Heart left ventricle (tissue), 16 donors: ENCODE measurements at places on chromosomes 16 and 17. TPM values are rescaled to one million over a fixed set of nuclear protein-coding genes. Genes with fewer than 3 reads are reported as not detected.
A peak's percentile ranks its signal among the peaks of the same experiment; 100 is the strongest.

DNA sequence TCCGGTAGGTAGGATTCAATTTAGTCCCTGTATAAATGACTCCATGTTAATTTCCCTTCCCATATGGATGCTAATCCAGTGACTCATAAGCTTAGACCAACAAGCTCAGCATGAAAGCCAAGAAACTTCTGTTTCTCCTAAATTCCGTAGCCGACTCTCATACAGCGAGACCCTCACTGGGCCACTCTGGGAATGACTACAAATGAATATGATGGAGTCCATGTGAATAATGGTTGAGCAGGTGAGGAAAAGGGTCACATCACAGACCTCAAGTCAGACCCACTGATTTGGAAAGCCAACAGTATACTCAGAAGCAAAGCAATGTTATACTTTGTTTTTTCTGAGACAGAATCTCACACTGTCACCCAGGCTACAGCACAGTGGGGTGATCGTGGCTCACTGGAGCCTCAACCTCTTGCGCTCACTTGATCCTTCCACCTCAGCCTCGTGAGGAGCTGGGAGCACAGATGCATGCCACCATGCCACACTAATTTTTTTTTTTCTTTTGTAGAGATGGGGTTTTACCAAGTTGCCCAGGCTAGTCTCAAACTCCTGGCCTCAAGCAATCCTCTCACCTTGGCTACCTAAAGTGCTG lies 14.6 kb downstream of the RSL1D1 start:
- H3K27ac ChIP-seq = no peak overlapping the region
- H3K4me1 ChIP-seq = no peaks in the 10 kb centered on the region
- H3K27me3 ChIP-seq = no peaks in the 10 kb centered on the region
- no peak overlapping the region for H3K4me3 ChIP-seq

DNA sequence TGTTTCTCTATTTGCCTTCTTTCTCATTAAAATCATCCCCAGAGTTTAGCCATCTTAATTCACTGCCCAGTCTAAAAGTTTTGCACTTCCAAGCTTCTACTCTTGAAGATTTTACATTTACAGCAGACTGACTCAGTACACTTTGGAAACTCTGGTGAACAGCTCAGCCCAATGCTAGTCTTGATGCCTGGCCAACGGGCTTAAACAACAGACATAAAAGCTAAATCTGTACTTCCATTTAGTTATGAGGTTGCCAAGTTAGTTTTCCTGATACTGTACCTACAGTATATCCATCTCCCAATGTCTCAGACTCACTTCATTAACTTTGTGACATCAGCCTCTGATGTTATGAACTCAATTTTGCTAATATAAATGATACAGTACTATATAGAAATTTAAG lies 891.8 kb upstream of the SOX9 start:
- H3K4me1 ChIP-seq = no peaks in the 10 kb centered on the region
- H3K36me3 ChIP-seq = no peaks in the 10 kb centered on the region
- DNase-seq = no peak
- no peaks in the 10 kb centered on the region for H3K27me3 ChIP-seq
- H3K27ac ChIP-seq = no peak overlapping the region

DNA sequence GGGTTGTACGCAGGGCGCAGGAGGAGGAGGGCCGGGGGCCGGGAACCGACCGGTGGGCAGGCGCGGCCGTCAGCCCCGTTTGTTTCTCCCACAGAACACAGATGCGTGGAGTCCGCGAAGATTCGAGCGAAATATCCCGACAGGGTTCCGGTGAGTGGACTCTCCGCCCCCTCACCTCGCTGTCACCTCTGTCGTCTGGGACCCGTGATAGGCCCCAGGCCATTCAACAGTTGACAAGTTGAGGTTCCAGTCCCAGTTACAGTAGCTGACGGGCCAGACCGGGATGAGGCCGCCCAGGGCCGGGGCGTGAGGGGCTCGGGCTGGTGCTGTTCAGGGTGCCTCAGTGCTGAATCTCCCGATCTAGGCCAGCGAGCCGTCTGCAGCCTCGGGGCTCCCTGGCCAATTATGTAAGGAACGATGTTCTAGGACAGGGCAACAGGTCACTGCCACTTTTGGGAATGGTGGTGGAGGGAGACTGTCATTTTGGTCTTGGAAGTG lies 628 bp downstream of the GABARAPL2 start:
- no peaks in the 10 kb centered on the region for H3K27me3 ChIP-seq
- H3K4me1 ChIP-seq = peaks cover 59% of the 10 kb centered on the region
- H3K27ac ChIP-seq = peak overlapping the region; percentile 84
- peaks cover 37% of the 10 kb centered on the region for H3K36me3 ChIP-seq

DNA sequence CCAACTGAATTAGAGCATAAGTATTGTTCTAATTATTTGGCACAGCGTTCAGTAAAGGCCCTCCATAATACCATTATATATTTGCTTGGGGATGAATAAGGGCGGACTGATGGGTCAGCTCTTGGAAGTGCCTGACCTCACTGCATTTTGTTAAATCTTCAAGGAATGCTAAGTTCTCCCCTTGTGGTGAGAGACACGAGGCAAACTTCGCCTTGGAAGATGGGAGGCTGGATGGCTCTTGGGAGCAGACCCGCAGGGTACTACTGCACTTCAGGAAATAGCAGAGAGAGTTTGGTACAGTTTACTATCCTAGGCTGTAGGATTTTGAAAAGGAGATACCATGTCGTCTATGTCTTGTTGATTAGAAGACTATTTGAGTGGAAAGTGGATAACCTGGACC lies 87.0 kb upstream of the RPRML start:
- no peak overlapping the region for H3K27ac ChIP-seq
- no peaks in the 10 kb centered on the region for H3K27me3 ChIP-seq
- H3K36me3 ChIP-seq = no peaks in the 10 kb centered on the region
- peaks cover 5% of the 10 kb centered on the region for H3K4me1 ChIP-seq

DNA sequence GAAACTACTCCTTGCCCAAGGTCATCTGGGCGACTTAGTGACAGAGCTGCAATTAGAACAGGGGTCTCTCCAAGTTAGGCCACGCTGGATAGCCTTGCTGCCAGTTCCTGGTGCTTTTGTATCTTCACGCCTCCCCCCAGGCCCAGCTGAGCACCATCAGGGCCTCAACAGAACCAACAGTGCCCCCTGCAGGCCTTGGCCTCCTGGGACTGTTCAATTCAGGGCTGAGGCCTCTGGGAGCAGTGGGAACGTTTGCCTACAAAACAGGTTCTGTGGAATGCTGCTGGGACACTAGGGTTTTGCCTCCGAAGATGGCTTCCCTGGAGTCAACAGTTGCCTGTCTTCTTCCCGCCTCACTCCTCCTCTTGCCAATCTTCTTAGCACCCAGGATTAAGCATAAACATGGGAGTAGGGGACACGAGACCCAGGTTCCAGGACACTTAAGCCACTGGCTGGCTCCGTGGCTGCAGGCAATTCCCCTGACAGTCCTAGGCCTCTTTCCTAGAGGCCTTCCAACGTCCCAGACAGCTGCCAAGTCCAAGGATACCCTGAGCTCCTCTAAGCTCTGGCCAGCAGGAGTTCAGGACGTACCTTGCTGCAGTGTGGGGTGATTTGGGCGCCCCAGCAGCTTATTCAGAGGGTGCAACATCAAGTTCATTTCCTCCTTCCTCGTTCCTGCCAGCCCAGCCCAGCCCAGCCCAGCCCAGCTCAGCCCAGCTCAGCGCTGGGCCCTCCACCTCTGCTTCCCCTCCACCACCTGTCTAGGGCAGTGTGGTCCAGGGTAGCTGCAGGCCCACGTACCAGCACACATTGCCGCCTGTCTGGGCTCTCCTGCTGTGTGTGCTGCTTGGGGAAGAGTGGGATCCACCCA lies 246.6 kb upstream of the RPL38 start:
- H3K4me3 ChIP-seq = no peak overlapping the region
- no peak overlapping the region for H3K27ac ChIP-seq
- peaks cover 7% of the 10 kb centered on the region for H3K4me1 ChIP-seq
- H3K36me3 ChIP-seq = no peaks in the 10 kb centered on the region
- H3K27me3 ChIP-seq = peaks cover 15% of the 10 kb centered on the region

- no peak for DNase-seq
- H3K36me3 ChIP-seq = no peaks in the 10 kb centered on the region
- no peaks in the 10 kb centered on the region for H3K27me3 ChIP-seq
- H3K4me3 ChIP-seq = no peak overlapping the region
- peaks cover 5% of the 10 kb centered on the region for H3K4me1 ChIP-seq
- no peak overlapping the region for H3K27ac ChIP-seq
Observed at GRCh38 chr16:7509963-7510601, 177.4 kb downstream of the RBFOX1 start.

- no peak overlapping the region for H3K27ac ChIP-seq
- DNase-seq = no peak
- no peaks in the 10 kb centered on the region for H3K4me1 ChIP-seq
- H3K36me3 ChIP-seq = no peaks in the 10 kb centered on the region
- H3K27me3 ChIP-seq = no peaks in the 10 kb centered on the region
- no peak overlapping the region for H3K4me3 ChIP-seq
Observed at GRCh38 chr16:79173919-79174318, 426.6 kb downstream of the MAF start.

GRCh38 chr17:42122371-42123303 lies at the start of gene HSPB9:
HSPB9 (plus strand) TSS chr17:42122804; CDS start chr17:42122851, 47 bp downstream.
- no peak within 1 kb of the TSS for H3K4me3 ChIP-seq
- H3K36me3 ChIP-seq = peaks cover 6% of the 10 kb centered on the region
- DNase-seq = no peak
- H3K27me3 ChIP-seq = no peaks in the 10 kb centered on the region
- H3K4me1 ChIP-seq = peaks cover 13% of the 10 kb centered on the region

DNA sequence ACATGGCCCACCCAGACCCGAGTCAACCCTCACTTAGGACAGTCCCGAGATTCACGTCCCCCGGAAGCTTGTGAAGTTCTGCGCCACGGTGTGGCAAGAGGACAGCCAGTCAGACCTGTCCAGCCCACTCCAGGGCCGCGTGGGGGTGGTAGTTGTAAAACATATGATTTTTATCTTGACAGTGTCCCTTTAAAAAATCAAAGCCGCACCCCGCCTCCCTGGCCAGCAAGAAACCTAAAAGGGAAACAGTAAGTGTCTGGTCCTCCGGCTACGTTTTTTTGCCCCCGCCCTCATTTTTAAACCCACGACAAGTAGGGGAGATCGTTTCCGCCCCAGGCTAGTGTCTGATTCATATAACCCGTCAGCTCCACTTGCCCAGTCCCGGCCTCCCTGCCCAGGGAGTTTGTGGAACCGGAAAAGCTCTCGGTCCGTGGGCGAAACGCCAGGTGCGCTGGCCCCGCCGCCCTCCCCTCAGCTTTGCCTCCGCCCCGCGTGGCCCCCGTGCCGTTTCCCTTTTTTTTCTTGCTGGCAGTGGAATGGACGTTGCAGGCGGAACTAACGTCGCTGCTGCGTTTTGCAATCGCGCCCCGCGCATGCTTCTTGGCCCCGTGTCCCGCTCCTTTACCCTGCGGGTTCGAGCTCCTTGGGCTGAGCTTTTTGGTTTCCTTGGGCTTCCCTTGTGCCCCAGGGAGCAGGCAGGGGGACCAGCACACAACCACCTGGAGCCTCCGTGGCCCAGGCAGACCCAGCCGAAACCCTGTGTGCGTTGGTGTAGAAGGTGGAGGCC lies 13.3 kb upstream of the NUDT16L1 start:
- H3K27me3 ChIP-seq = no peaks in the 10 kb centered on the region
- H3K36me3 ChIP-seq = peaks cover 66% of the 10 kb centered on the region
- peaks cover 41% of the 10 kb centered on the region for H3K4me1 ChIP-seq
- peak overlapping the region; percentile 35 for H3K4me3 ChIP-seq

GRCh38 chr16:4525634-4526277 lies 12.8 kb downstream of the CDIP1 start:
- peak overlapping the region; percentile 25 for H3K27ac ChIP-seq
- H3K4me3 ChIP-seq = no peak overlapping the region
- H3K27me3 ChIP-seq = no peaks in the 10 kb centered on the region
- DNase-seq = no peak
- H3K36me3 ChIP-seq = no peaks in the 10 kb centered on the region

GRCh38 chr17:57294101-57294500 lies 37.8 kb downstream of the MSI2 start:
- H3K27ac ChIP-seq = peak overlapping the region; percentile 69
- no peaks in the 10 kb centered on the region for H3K36me3 ChIP-seq
- H3K4me3 ChIP-seq = no peak overlapping the region

DNA sequence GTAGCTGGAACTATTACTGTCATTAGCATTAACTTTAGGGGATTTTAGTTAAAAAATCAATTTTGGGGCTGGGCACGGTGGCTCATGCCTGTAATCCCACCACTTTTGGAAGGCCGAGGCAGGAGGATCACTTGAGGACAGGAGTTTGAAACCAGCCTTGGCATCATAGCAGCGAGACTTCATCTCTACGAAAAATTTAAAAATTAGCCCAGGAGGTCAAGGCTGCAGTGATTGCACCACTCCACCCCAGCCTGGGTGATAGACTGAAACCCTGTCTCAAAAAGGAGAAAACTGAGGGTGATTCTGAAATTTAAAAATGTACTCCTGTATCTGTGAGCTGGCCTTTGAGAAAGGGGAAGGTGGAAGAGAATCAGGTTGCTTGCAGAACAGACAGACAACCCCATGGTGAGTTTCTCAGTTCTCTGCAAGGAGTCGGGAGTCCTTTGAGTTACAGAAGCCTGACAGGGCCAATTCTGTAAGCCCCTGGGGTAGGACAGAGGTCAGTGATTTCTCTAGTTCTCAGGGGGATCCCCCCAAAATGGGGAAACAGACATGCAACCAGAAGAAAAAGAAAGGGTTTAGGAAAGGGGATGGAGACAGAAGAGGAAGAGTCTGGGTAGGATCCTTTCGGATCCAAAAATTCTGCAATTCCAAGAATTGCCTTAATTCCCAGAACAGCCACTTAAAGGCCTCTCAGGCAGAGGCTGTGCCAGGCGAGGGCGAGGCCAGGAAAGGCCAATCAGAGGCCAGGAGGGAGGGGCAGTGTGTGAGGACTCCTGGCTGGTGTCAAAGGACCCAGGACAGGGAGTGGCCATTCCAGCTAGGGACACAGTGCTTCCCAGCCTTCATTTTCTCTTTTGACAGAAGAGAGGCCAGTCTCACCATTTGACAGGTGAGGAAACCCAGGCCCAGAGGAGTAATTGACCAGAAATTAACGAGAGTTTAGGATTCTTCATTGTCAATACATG lies 6.7 kb downstream of the NUPR1 start:
- peak; percentile 73 for DNase-seq
- peak overlapping the region; percentile 39 for H3K27ac ChIP-seq
- H3K4me3 ChIP-seq = no peak overlapping the region
- H3K4me1 ChIP-seq = no peaks in the 10 kb centered on the region

GRCh38 chr16:188674-189073 lies 8.4 kb downstream of the HBQ1 start:
- no peak overlapping the region for H3K4me3 ChIP-seq
- peaks cover 64% of the 10 kb centered on the region for H3K36me3 ChIP-seq
- no peak overlapping the region for H3K27ac ChIP-seq
- no peaks in the 10 kb centered on the region for H3K4me1 ChIP-seq
- no peaks in the 10 kb centered on the region for H3K27me3 ChIP-seq

- H3K4me1 ChIP-seq = no peaks in the 10 kb centered on the region
- H3K27ac ChIP-seq = no peak overlapping the region
- no peak overlapping the region for H3K4me3 ChIP-seq
- no peaks in the 10 kb centered on the region for H3K36me3 ChIP-seq
- peak; percentile 83 for DNase-seq
Observed at GRCh38 chr17:3935140-3935542, 18.9 kb upstream of the P2RX1 start.

The SLC16A5 gene
- 15.6 TPM for total RNA-seq

The LPCAT2 gene
- 6.5 TPM for total RNA-seq

The ACE gene
- total RNA-seq = 10.7 TPM

The HOXB8 gene
- total RNA-seq = not detected

The TNFRSF12A gene
- total RNA-seq = 138 TPM

The ATP2A3 gene
- total RNA-seq = 7.0 TPM

The TNK1 gene
- 2.2 TPM for total RNA-seq
